A549 treated with dexamethasone at 1 μM for 4 hours (cell line): ENCODE measurements at places on chromosomes 7 and 10. TPM values are rescaled to one million over a fixed set of nuclear protein-coding genes. Genes with fewer than 3 reads are reported as not detected.

Gene NRP1
- total RNA-seq, result 63.7 to 98.6 TPM (median 87.4 TPM) in 5 replicates

Gene COG5
- 10.1 to 13.6 TPM (median 12.1 TPM) in 5 replicates for total RNA-seq

Gene DGKI
- total RNA-seq, result 0.19 to 0.43 TPM (median 0.22 TPM) in 5 replicates

Gene STEAP1
- total RNA-seq, result 15.0 to 17.6 TPM (median 16.8 TPM) in 5 replicates

Gene FHIP2A
- total RNA-seq, result 8.0 to 12.9 TPM (median 11.4 TPM) in 5 replicates

Gene POLR2J2
- total RNA-seq, result 0.13 to 0.41 TPM (median 0.32 TPM) in 4 of 5 replicates, not detected in the other

Gene PRF1
- 0.02 to 0.16 TPM (median 0.05 TPM) in 3 of 5 replicates, not detected in the others for total RNA-seq

Gene RBP3
- total RNA-seq, result not detected in 5 replicates

Gene FAM25C
- total RNA-seq, result 0.57 to 4.1 TPM (median 2.0 TPM) in 4 of 5 replicates, not detected in the other

Gene GBX1
- total RNA-seq, result 0.09 to 0.22 TPM (median 0.13 TPM) in 4 of 5 replicates, not detected in the other

Gene GPR141
- total RNA-seq, result not detected in 5 replicates

Gene GIMAP1
- total RNA-seq, result not detected in 5 replicates

Gene CALHM3
- 0.22 to 0.42 TPM (median 0.31 TPM) in 5 replicates for total RNA-seq

Gene SFRP4
- total RNA-seq, result 3.6 to 4.4 TPM (median 3.9 TPM) in 5 replicates

Gene HOXA1
- total RNA-seq, result 2.6 to 3.8 TPM (median 3.6 TPM) in 5 replicates

Gene OR2A7
- total RNA-seq, result not detected in 5 replicates

Gene INMT
- not detected in 5 replicates for total RNA-seq

Gene CRTAC1
- 1.1 to 1.7 TPM (median 1.5 TPM) in 5 replicates for total RNA-seq

Gene UTF1
- not detected in 5 replicates for total RNA-seq

Gene ERVW-1
- 0.04 TPM in 2 of 5 replicates, not detected in the others for total RNA-seq

Gene PPP1R17
- total RNA-seq, result not detected in 5 replicates

Gene AKR1C2
- total RNA-seq, result 3,478 to 4,005 TPM (median 3,689 TPM) in 5 replicates

Gene CYP3A5
- 1.3 to 1.8 TPM (median 1.4 TPM) in 5 replicates for total RNA-seq

Gene SPDYE2
- not detected in 5 replicates for total RNA-seq

Gene WNT8B
- 0.05 TPM in 1 of 5 replicates, not detected in the others for total RNA-seq

Gene FOXI2
- total RNA-seq, result not detected in 5 replicates

Gene SPDYE16
- 0.04 TPM in 1 of 5 replicates, not detected in the others for total RNA-seq

Gene SUPV3L1
- total RNA-seq, result 33.5 to 36.9 TPM (median 34.2 TPM) in 5 replicates

Gene PDGFA
- total RNA-seq, result 30.3 to 38.1 TPM (median 34.4 TPM) in 5 replicates

Gene PNLIPRP3
- total RNA-seq, result 0.04 TPM in 2 of 5 replicates, not detected in the others

Gene TSPAN33
- 4.6 to 6.9 TPM (median 6.2 TPM) in 5 replicates for total RNA-seq

Gene CTTNBP2
- 0.27 to 0.67 TPM (median 0.37 TPM) in 5 replicates for total RNA-seq

Gene MXI1
- total RNA-seq, result 5.2 to 7.9 TPM (median 6.2 TPM) in 5 replicates
